ENCODE measurements at places on chromosomes 12 and 14.

DNA sequence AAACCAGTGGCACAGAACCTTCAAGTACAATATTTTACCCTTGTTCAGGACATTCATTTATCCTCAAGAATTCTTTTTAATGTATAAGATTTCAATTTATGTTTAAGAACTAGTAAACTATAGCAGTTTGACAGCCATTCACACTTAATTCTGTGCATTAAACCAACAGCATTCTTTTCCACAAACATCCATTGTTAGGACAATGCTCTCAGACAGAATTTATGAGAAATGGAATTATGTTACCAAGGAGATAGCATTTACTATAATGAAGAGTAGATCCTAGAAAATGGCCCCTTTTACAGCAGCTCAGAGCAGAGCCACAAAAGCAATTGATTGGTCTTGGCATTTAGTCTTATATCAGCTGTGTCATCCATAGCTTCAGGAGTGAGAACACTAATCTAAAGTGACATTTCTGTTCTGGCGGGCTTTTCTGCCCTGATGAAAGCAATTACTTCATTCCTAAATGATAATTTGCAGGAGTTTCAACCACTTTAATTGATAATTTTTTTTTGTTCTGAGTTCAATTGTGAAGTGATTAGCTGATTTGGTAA, 268.9 kb downstream of the NPAS3 start:
- no peak for DNase-seq

DNA sequence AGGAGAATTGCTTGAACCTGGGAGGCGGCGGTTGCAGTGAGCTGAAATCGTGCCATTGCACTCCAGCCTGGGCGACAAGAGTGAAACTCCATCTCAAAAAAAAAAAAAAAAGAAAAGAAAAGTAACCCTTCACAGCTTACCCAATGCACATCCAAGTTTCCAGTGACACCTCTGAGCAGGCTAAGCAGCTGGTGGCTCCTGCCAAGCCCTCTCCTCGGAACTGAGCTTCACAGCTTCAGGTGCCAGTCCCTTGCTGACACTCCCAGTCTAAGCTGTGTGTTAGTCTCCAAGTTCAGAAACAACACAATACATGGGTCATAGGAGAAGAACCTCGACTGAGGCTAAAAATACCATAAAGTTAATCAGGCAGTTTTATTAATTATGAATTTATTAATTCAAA, 7.9 kb downstream of the CD9 start:
- DNase-seq: no peak

- no peak for DNase-seq
Measured at GRCh38 chr14:23485326-23485725, 15.8 kb downstream of the NGDN start.

GRCh38 chr14:36941783-36942521, 230.5 kb downstream of the SLC25A21 start:
- peak; percentile 56 for DNase-seq

- no peak for DNase-seq
Measured at GRCh38 chr12:49328816-49329215, 5.8 kb downstream of the TROAP start.

DNA sequence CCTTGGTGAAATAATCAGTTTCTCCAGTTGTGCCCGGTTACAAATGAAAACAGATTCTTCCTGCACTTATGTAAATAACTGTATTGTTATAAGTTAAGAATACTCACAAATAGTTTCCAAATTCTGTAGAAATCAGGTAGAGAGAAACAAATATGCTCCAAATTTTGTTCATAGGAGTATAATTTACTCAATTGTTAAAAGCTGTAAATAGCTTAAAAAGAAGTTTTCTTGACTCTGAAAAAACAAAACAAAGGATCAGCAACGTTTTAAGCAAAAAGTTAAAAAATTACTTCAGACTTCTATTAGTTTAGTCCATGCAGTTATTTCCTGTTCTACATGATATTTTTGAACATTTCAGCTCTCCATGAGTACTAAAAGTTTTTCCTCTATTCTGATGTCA, 30.0 kb upstream of the SLC38A4 start:
- no peak for DNase-seq

DNA sequence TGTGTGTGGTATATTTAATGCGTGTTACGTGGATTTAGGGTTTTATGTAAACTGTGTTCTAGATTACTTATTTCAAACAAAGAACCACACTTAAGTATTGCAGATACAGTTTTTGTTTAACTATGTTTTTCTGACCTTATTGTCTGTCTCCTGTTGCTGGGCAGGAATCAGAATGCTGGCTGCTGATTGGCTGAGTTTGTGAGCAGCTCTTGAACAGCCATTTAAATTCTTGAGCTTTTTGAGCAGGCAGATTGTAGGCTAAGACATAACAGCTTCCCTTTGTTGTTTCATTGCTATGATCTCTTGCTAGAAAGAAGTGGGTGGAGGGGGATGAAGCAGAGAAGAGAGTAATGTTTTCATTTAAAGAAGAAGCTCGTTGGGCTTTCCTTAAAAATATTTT, 52.2 kb downstream of the ATF7IP start:
- DNase-seq: peak; percentile 88

GRCh38 chr12:56884421-56884820, 49.8 kb downstream of the SDR9C7 start:
- peak; percentile 67 for DNase-seq

GRCh38 chr12:132140918-132141841, 2.9 kb downstream of the DDX51 start:
- DNase-seq: no peak

DNA sequence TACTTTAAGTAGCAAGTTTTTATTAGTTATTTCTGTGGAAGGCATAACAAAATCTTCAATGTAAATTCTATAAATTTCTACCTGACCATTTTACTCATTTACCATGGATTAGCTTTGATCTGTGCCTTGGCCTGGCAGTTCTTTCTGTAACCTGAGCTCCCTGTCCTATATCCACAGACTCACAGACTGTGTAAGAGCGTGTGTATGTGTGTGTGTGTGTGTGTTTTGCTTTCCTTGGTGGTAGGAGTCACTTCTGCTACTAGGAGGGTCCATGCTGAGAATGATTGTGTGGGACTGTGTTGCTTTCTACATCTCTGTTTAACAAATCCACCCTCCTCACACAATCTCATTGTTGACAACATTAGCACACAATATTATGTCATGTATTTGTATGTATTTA, 221.2 kb upstream of the PELI2 start:
- no peak for DNase-seq

DNA sequence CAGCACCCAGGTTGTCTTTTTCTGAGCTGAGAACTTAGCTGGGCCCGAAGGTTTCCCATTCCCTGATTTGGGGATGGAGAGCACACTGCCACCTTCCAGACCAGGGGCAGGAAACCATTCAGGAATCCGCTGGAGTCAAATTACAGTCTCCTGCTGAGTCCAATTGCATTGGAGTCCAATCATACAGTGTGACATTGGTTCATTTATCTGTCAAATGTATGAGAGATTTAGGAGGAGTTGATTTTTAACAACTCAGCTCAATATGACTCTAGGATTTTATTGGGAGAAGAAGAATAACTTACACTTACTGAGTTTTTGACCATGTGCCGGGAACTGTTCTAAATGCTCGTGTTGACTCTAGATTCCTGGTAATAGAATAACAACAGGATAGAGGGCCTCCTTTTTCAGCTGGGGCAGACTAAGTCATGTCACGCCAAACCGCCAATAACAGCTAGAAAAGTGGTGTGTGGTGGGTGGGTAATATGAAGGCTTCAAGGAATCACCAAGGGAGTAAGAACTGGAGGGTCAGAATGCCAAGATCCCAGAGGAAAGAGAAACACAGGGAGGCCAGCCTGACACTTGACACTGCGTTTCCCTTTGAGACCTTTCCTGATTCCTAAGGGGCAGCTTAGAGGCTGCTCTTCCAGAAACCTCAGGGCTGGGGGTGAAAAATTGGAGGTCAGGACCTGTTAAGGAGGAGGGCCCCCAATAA, 11.5 kb downstream of the SYNDIG1L start:
- peak; percentile 28 for DNase-seq

GRCh38 chr14:103742499-103743255, 27.1 kb downstream of the ZFYVE21 start:
- DNase-seq: no peak

- no peak for DNase-seq
Measured at GRCh38 chr12:89319122-89319521, 33.2 kb downstream of the DUSP6 start.

GRCh38 chr12:104272938-104273337, 30.6 kb upstream of the EID3 start:
- no peak for DNase-seq

- no peak for DNase-seq
Measured at GRCh38 chr14:22623047-22623446, 21.1 kb downstream of the OR6J1 start.

DNA sequence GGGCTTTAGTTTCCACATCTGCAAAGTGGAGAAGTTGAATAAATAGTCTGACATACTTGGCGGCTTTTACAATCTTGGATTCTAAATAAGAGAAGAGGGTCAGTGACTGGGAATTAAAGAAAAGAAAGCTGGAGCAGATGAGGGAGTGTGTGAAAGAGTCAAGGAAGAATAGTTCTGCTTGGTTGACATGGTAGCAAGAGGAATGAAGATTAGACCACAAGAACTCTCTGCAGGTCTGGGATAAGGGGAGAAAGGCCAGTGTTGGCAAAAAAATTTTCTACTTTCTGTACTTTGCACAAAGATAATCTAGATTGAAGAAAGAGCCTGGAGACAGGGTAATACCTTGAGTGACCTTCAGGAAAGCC, 5.9 kb downstream of the ITGB7 start:
- no peak for DNase-seq

GRCh38 chr12:89571491-89572195, 45.8 kb upstream of the POC1B start:
- DNase-seq: peak; percentile 77
